Cortex of kidney (tissue), 1 donor: ENCODE measurements at places on chromosomes 13 and 19.

DNA sequence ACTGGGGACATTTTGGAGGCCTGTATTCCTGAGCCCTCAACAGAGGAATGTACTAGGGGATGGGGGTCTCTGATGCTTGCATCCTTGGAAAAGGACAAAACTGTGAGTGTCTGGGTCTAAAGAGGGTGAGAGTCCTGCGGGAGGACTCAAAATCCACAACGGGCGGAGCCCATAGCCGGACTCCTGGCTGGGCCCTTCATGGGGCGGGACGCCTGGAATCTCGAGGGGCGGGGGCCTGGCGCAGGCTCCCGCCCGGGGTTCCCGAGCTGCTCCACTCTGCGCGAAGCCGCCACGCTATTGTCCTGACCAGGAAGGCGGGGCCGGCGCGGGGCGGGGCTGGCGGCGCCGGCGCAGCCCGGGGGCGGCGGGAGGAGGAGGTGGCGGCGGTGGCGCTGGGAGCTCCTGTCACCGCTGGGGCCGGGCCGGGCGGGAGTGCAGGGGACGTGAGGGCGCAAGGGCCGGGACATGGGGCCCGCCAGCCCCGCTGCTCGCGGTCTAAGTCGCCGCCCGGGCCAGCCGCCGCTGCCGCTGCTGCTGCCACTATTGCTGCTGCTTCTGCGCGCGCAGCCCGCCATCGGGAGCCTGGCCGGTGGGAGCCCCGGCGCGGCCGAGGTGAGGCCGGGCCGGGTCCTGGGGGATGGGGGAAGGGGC, at the start of gene APLP1:
Gene APLP1 (plus strand): TSS at position 403 of the 651 bp plus-strand sequence. CDS start 63 bp downstream, at position 466.
- DNase-seq = no peak

DNA sequence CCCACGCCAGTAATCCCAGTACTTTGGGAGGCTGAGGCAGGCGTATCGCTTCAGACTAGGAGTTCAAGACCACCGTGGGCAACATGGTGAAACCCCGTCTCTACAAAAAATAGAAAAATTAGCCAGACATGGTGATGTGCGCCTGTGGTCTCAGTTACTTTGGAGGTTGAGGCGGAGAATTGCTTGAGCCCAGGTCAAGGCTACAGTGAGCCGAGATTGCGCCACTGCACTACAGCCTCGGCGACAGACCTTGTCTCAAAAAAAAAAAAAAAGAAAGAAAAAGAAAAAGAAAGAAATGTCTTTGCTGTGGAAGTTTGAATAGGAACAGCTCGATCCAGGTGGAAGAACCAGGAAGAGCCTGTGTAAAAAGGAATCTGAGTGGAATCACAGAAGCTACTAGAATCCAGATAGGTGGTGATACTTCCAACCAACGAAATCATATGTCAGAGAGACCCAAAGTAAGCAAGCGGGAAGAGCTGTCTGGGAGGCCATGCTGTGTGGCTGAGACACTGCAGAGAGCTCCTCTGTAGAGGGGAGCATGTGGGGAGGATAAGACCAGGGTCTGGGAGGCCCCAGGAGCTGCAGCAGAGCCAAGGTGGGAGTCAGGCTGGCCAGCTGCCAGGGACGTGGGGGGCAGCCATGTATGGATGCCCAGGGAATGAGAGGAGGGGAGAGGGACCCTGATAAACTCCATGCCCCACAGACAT, 21.1 kb downstream of the LATS2 start:
- no peak for DNase-seq

DNA sequence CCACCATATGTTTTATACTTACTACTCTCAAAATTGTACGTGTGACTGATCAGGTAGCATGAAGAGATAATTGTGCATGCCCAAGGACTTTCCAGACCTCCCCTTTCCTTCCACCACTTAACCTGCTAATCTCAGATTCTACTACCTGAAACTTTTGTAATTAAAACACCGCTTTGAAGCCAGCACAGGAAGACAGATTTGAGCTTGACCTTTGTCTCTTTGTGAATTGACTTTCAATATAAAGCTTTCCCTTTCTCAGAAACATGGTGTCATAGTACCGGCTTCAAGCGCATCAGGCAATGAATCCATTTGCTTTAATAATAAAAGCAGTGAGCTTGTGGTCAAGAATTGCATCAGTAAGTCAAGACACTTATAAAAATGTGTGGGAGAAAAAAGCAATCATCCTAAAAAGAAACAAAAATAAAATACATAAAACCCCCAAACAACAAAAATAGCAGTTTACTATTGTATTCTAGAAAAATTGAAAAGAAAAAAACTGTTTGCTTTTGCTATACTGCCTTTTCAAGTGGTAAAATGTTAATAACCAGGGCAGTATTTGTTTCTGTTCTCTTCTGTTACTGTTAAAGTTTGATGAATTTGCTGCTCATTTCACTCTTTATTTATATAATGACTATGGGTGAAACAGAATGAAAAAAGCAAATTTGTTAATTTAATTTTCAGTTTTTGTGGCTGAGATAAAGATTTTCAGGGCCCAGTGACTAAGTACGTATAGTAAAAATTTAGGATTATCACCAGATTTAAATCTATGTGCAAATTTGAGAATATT, 2075.3 kb downstream of the PCDH9 start:
- DNase-seq = no peak

DNA sequence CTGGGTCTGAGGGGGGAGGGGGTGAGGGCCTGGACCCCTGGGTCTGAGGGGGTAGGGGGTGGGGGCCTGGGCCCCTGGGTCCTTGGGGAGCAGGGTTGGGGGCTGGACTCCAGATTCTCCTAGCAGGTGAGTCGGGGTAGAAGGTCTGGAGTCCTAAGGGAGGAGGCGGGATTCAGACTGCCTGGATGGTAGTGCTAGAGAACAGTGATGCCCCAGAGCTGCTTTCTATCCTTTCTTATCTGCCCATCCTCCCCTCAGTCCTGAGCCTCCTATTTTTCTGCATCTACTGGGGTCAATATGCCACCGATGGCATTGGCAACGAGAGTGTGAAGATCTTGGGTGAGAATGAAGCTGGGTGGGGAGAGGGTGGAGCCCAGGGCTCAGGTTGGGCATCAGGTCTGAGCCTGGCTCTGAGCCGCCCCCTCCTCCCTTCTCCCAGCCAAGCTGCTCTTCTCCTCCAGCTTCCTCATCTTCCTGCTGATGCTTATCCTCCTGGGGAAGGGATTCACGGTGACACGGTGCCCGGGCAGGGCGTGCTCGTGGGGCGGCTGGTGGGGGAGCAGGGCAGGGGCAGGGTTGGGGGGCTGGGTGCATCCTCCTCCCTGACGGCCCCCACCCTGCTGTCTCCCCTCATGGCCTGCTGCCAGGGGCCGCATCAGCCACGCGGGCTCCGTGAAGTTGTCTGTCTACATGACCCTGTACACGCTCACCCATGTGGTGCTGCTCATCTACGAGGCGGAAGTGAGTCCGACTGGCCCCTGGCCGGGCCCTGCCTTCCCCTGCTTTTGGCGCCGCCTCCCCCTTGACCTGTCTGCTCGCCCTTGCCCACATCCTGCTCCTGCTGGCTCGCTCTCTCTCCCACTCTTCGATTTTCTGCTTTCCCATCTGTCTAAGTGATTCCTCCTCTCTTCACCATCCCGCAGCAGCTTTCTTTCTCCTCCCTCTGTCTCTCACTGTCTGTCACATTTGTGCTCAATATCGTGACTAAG, 3.4 kb downstream of the TMEM145 start:
- DNase-seq = no peak
